ENCODE measurements at places on chromosomes 12 and 14. TPM values are rescaled to one million over a fixed set of nuclear protein-coding genes. Genes with fewer than 3 reads are reported as not detected.

DNA sequence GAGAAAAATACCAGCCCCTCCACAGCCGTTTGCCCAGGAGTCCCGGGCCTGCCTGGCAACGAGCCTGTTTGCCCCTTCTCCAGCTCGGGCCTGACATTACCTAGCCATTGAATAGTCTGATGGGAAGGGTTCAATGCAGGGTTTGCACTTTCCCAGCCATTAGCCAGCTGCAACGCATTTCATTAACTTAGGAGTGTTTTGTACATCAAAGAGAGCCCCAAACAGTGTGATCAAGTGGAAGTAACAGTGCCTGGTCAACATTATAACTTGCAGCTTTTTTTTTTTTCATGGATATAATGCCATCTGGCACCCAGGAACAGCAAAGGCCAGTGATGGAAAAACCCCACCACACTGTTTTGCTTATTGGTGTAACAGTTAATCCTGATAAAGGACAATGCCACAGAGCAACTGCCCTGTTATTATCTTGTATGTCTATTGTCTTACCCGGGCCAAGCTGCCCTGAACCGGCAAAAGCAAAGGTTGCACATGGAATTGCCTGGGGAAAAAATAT, 38.0 kb downstream of the BTG1 start:
- H3K27ac ChIP-seq: no peak overlapping the region
- no peak for DNase-seq
- no peaks in the 10 kb centered on the region for H3K36me3 ChIP-seq
- no peaks in the 10 kb centered on the region for H3K27me3 ChIP-seq
- no peak overlapping the region for H3K4me3 ChIP-seq

- H3K4me3 ChIP-seq: no peak overlapping the region
- H3K27me3 ChIP-seq: no peaks in the 10 kb centered on the region
- H3K4me1 ChIP-seq: no peaks in the 10 kb centered on the region
- no peaks in the 10 kb centered on the region for H3K36me3 ChIP-seq
- no peak for DNase-seq
These were observed 197.9 kb upstream of the NUDT4 start for GRCh38 chr12:93179792-93180191.

The CLEC2B gene
- 1.4 TPM for total RNA-seq

The SERPINA1 gene
- 18,705 TPM for total RNA-seq

DNA sequence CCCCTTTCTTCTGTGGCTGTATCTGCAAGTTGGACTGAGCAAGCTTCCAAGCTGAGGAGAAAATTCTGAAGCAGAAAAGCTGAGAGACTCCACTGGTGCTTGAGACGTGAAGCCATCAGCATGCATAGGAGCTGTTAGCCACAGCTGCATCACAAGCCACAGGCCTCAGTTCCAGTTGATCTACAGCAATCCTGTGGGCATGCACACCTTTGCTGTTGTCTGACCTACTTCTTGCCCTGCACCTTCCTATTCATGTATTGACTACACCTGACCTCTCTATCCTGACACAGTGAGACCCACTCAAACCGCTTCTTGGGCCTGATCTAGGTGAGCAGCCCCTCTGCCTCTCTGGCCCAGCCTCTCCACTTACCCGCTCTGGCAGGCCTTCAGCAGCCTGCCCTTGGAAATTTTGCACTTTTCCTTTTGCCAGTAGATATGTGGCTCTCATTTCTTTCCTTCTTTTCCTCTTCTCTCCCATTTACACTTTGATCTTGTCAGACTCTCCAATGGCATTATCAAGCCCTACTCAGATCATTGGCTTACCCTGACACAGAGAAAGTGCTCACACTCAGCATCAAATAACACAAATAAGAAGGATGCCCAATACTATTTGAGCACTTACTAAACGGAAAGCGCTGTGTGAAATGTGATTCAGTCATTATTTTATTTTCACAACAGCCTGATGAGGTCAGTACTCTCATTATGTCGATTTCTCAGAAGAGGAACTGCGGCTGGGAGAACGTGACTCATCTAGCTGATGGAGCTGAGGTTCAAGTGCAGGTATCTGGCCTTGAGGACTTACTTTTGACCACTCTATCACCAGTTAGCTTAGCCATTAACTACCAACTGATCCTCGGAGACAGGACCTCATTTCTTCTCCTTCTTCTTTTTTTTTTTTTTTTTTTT, 21.9 kb upstream of the PTGR2 start:
- no peak overlapping the region for H3K27ac ChIP-seq
- H3K4me1 ChIP-seq: peaks cover 7% of the 10 kb centered on the region
- no peak for DNase-seq
- H3K4me3 ChIP-seq: no peak overlapping the region
- no peaks in the 10 kb centered on the region for H3K27me3 ChIP-seq

GRCh38 chr14:36848213-36848612, 186.6 kb downstream of the PAX9 start:
- H3K4me3 ChIP-seq: no peak overlapping the region
- H3K4me1 ChIP-seq: no peaks in the 10 kb centered on the region
- H3K27ac ChIP-seq: no peak overlapping the region
- DNase-seq: no peak
- H3K36me3 ChIP-seq: no peaks in the 10 kb centered on the region

The KCNH3 gene
- total RNA-seq: 0.09 TPM

The PPP4R3A gene
- 45.9 TPM for total RNA-seq

The PTGER2 gene
- total RNA-seq: 0.68 TPM

DNA sequence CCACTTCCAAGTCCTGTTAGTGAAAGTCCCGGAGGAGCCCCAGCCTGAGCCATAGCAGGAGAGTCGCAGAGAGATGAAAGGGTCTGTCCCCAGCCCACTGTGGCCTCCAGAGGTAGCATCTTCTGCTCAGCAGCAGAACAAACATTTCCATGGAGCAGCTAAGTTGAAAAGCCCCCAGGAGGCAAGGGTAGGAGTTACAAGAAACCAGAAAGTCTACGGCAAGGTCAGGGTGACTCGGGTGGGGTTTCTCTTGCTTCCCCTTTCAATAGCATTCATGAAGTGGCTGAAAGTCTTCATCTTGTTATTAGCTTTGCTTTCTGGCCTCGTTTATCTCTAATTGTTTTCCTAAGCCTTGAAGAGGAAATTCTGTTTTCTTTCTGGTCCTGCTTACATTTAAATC, 151.2 kb upstream of the DIO3 start:
- H3K4me3 ChIP-seq: no peak overlapping the region
- no peaks in the 10 kb centered on the region for H3K27me3 ChIP-seq
- DNase-seq: no peak
- H3K36me3 ChIP-seq: no peaks in the 10 kb centered on the region

DNA sequence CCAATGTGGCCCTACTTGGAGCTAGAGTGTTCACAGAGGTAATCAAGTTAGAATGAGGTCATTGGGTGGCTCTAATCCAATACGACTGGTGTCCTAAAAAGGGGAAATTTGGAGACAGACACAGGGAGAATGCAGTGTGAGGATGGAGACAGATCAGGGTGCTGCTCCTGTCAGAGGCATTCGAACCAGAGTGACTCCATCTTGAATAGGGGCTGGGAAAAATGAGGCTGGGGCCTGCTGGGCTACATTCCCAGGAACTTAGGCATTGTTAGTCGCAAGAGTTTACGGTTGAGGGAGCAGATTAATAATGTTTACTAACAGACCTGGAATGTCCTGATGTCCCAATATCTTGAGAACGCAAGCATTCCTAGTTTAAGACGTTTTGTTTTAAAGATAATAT, 20.2 kb downstream of the TNFAIP2 start:
- H3K4me1 ChIP-seq: no peaks in the 10 kb centered on the region
- no peaks in the 10 kb centered on the region for H3K36me3 ChIP-seq
- H3K27ac ChIP-seq: no peak overlapping the region
- H3K4me3 ChIP-seq: no peak overlapping the region

The HHIPL1 gene
- total RNA-seq: 0.90 TPM

The ALDH1L2 gene
- total RNA-seq: 0.31 TPM

The CELA1 gene
- not detected for total RNA-seq

DNA sequence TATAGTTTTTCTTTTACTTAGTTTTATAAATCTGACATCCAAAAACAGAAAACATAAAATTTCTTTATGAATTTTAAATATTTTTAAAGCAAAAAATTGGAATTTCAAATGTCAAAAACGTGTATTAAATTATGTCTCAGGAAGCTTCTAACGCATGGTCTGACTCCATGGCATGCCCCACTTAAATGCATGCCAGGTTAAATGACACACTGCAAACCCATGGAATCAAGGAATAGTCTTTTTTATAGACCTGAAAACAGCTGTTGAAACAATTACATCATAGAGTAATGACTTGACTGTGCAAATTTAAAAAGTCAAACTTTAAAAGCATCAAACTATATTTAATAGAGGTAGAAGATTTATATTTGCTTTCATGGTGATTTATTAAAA, 96.1 kb upstream of the DACT1 start:
- H3K4me3 ChIP-seq: no peak overlapping the region
- no peaks in the 10 kb centered on the region for H3K36me3 ChIP-seq
- DNase-seq: no peak
- no peaks in the 10 kb centered on the region for H3K4me1 ChIP-seq

GRCh38 chr12:13032164-13032563, 12.0 kb upstream of the FAM234B start:
- H3K27me3 ChIP-seq: no peaks in the 10 kb centered on the region
- no peak overlapping the region for H3K27ac ChIP-seq
- H3K4me3 ChIP-seq: no peak overlapping the region
- H3K4me1 ChIP-seq: peaks cover 8% of the 10 kb centered on the region
- DNase-seq: no peak
- H3K36me3 ChIP-seq: no peaks in the 10 kb centered on the region

DNA sequence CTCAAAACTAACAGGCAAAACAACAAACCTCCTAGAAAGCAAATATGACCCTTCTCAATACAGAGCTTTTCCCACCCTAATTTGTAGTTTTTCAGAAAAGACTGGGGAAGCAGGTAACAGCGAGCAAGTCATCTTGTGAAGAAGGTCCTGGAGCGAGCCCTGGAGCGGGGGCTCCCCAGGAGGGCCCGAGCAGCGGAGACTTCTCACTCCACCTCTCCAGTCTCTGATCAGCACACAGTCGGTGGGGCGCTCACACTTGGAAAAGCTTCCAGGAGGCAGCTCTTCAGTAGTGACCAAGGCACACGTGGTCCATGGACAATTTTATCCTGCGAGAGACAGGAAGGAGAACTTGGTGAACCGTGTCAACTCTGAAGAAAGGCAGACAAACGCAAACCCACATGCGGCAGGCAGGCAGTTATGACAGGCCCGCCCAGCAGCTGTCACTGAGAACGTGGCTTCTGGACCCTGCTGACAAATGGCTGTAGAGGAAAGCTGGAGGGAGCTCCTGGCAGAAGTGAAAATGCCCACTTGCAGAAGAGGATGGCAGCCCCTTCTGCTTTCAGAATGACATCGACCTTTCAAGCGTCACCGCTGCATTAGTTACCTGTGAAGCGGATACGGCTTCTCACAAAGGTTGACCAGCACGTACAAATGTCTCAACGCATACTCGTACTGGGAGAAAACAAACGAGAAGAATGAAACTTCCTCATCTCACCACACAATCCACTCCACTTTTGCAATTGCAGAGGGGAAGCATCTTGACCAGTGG, 44.2 kb downstream of the LGMN start:
- no peak overlapping the region for H3K27ac ChIP-seq
- H3K36me3 ChIP-seq: peaks cover 6% of the 10 kb centered on the region
- H3K27me3 ChIP-seq: no peaks in the 10 kb centered on the region
- no peaks in the 10 kb centered on the region for H3K4me1 ChIP-seq
- no peak overlapping the region for H3K4me3 ChIP-seq
- DNase-seq: no peak

The ESPL1 gene
- total RNA-seq: 0.04 TPM

The CACNA2D4 gene
- total RNA-seq: 0.92 TPM

DNA sequence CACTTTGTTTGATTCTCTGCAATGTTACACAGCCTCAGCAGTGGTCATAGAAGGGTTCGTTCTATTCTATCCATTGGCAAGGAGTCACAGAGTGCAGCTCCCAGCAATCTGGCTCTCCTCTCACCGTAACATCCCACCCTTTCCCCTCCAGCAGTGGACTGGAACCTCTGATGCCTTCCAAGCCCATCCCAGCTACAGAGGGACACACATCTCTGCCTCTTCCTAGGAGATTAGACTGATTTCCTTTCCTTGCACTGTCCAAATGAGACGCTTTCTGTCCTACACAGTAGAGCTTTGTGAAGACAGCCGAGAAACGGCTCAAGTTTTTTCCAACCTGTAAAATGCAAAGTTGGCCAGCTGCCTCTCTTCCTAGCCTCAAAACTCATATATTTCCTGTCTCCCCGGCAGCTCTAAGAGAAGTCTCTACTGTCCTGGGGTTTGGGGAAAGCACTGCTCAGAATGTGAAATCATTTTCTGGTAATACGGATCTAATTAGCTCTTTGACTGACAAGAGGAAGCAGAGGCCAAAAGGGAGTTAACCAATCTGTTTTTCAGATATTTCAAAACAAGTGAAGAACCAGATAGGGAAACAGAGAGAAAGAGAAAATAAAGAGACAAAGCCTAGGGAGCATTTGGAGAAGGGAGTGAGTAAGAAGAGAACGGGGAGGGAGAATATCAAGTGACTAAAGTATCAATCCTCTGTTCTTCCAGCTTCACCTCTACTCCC, 516 bp downstream of the NINJ2 start:
- no peak overlapping the region for H3K27ac ChIP-seq
- H3K4me3 ChIP-seq: no peak overlapping the region
- no peak for DNase-seq
- no peaks in the 10 kb centered on the region for H3K36me3 ChIP-seq
